H7 (cell line): ENCODE measurements at places on chromosomes 12 and 14.

DNA sequence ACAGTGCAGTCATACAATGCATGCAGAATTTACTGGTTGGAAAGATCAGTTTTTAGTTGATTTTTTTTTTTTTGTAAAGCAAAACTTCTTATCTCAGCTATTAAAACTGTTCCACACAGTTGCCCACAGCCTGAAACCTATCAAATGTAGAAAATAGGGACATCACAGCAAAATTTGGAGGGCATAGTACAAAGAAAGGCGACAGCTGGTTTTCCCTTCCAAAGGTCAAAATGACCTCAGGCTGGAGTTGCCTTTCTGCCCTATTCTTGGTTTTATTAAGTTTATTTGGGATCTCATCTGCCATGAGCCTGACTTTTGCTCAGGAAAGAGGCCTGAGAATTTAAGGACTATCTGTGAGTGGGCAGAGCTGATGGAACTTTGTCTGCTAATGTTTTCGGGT, 28.5 kb downstream of the NOPCHAP1 start:
- no peak for DNase-seq

- no peak for DNase-seq
These were observed 744 bp downstream of the STYX start for GRCh38 chr14:52730709-52731111.

DNA sequence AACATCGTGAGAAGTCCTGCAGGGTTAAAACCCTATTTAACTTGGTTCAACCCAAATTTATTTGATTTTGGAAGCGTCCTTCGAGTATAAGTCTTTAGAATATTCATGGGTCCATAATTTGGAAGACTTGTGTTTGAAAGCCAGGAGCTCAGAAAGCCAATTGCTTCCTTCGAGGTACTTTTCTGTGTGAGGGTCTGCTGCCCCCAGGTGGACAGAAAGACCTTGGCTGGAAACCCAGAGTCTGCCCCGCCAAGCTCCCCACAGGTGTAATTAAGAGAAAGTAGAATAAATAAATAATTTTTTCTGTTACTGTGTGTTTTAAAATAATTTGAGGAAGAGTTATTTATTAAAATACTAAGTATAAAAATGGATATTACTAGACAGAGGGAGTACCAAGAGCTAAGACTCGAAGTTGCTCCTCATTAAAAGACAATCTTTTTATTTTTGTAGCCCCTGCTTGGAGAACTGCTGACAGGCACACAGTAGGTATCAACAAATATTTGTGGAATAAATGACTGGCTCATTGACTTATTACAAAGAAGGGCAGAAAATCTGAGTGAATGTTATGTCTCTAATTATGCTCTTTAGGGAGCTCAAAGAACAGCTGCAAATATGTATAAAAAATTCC, 105.8 kb downstream of the PAH start:
- DNase-seq, result peak; percentile 27

GRCh38 chr12:121753844-121754264, 39.6 kb downstream of the RHOF start:
- no peak for DNase-seq

GRCh38 chr12:131564845-131565244, 146.0 kb upstream of the SFSWAP start:
- no peak for DNase-seq

DNA sequence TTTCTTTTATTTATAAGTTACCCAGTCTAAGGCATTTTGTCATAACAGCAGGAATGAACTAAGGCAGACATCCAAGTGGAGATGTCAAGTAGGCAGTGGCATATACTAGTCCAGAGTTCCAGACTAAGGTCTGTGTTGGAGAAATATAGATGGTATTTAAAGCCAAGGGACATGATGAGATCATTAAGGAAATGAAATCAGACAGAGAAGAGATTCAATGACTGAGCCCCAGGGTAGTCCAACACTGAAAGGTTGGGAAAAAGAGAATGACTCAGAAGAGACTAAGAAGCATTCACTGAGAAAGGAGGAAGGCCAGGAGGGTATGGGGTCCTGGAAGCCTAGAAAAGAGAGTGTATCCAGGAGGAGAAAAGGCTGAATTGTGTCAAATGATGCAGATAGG, 442.2 kb upstream of the CCDC196 start:
- DNase-seq, result no peak

- DNase-seq, result peak; percentile 63
These were observed 239.7 kb downstream of the SLC41A2 start for GRCh38 chr12:104718304-104718929.

DNA sequence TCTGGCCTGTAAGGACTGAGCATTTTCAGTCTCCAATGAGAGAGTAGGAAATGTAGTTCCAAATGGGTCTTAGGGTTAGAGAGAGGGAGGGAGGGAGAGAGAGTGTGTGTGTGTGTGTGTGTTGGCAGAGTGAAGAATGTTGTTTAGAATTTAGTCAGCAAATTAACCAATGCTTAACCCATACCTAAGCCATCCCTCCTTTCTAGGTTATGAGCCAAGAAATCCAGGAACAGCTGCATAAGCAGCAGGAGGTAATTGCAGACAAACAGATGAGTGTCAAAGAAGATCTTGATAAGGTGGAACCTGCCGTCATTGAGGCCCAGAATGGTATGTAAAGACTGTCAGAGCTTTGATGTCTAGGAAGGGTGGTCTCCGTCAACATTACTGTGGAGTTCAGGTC, 56.9 kb downstream of the HSP90AA1 start:
- no peak for DNase-seq

GRCh38 chr12:49533331-49533730, 5.5 kb upstream of the KCNH3 start:
- DNase-seq, result no peak

DNA sequence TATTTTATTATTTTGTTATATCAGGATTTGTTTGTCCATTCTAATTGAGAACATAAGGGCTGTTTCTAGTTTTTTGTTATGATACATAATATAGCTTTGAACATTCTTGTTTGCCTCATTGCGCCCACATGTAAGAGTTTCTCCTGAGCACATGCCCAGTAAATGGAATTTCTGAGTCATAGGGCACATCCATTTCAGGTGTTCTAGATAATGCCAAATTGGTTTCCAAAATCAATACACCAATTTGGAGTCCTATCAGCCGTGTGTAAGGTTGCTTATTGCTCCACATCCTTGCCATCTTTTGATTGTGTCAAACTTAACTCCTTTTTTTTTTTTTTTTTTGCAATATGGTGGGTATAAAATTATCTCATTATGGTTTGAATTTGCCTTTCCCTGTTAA, 97.9 kb upstream of the RESF1 start:
- no peak for DNase-seq

DNA sequence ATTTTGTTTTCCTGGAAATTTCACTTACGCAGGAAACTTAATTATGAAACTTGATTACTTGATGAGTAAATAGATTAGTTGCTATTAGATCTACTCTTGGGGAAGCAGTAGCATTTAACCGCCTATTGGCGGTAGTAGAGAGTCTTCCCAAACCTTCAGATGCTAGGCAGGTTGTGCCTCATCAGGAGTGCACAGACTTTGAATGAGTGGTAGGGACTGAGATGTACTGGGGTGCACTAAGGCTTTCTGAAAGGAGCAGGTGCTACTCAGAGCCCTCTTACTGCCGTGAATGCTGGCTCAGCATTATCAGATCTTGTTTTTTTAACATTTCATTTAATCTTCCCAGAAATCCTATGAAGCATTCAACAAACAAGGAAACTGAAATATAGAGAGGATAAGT, 7.7 kb downstream of the GATC start:
- peak; percentile 74 for DNase-seq

DNA sequence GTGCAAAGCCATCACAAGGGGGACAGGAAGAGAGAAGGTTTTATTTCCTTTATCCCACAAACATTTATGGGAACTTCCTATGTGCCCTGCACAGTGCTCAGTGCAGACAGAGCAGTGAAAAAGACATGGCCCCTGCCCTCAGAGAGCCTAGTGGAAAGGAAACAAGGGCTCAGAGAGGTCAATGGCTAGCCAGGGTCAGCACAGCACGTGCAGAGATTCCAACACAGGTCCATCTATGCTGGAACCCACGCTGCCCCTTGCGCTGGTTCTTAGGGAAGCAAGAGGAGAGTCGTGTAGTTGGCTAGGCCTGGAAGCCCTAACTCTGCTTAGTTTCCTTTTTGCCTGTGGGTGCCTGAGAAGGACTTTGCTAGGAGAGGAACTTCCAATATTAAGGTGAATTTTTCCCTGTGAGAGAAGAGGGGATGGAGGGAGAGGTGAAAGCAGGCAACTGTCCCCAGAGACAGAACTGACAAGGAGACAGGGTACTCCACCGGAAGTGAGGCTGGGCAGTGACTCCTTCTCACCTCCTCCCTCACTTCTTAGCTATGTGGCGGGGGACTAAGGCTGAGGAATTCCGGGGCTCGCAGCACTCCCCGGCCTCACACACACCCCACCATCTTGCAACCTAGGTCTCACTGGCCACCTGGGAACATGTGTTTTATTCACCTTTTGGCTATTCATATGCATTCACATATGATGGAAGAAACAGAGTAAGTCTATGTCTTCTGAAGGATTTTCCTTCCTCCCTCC, 12.1 kb upstream of the GPX2 start:
- DNase-seq, result peak; percentile 20

DNA sequence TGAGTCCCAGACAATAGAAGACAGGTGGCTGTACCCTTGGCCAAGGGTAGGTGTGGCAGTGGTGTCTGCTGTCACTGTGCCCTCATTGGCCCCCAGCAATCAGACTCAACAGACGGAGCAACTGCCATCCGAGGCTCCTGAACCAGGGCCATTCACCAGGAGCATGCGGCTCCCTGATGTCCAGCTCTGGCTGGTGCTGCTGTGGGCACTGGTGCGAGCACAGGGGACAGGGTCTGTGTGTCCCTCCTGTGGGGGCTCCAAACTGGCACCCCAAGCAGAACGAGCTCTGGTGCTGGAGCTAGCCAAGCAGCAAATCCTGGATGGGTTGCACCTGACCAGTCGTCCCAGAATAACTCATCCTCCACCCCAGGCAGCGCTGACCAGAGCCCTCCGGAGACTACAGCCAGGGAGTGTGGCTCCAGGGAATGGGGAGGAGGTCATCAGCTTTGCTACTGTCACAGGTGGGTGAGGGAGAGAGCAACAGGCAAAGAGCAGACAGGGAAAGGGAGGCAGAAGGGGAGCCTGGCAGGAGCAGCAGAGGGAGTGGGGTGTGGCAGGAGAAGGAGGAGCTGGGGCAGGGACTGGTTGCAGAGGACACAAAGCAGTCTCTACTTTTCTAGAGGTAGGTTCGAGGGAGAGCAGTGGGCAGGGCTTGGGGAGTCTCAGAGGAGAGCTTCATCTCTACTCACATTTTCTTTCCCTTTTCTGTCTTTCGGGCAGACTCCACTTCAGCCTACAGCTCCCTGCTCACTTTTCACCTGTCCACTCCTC, 452 bp downstream of the INHBE start:
- DNase-seq, result peak; percentile 13

GRCh38 chr14:83251402-83251801, 1717.7 kb upstream of the SEL1L start:
- DNase-seq, result no peak

- no peak for DNase-seq
These were observed 77.8 kb downstream of the DIO2 start for GRCh38 chr14:80133457-80133856.

DNA sequence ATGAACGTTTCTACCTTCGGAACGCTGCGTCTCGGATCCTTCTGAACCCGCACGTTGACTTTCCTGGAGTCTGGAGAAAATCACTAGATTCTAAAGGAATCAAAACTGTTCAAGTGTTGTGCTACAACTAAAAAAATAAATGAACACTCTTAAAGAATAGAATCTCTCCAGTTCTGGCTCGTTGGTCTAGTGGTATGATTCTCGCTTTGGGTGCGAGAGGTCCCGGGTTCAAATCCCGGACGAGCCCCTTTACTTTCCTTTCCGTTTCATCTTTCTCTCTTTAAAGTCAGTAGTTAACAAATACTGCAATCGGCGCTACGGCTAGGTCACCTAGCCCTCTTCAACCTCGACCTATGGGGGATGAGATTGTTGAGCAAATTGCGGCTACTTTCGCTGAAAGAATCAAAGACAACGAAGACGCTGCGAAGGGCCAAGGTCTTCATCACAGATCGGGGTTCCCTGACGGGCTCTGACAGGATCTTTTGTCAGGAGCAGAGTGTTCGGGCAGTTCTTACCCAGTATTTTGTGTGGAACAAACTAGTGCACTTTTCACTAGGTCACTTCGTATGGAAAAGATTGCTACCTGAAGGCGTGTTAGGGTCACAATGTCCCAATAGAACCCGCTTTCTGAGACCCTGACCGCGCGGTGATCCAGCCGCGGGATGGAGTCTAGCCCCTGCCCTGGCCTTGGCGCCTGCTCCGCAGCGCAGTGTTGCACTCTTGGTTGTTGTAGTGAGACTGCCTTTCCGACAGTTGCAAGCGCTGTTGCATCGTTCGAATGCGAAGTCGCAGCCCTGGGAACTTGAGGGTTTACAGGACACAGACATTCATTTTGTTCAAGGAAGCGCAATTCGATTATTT, 8.4 kb downstream of the OR6S1 start:
- DNase-seq, result peak; percentile 84

GRCh38 chr12:117441751-117442150, 80.3 kb upstream of the NOS1 start:
- DNase-seq, result no peak

- peak; percentile 9 for DNase-seq
These were observed 36.8 kb upstream of the G2E3 start for GRCh38 chr14:30521899-30522736.

- DNase-seq, result no peak
These were observed 43.9 kb upstream of the CTDSP2 start for GRCh38 chr12:57890191-57891115.

DNA sequence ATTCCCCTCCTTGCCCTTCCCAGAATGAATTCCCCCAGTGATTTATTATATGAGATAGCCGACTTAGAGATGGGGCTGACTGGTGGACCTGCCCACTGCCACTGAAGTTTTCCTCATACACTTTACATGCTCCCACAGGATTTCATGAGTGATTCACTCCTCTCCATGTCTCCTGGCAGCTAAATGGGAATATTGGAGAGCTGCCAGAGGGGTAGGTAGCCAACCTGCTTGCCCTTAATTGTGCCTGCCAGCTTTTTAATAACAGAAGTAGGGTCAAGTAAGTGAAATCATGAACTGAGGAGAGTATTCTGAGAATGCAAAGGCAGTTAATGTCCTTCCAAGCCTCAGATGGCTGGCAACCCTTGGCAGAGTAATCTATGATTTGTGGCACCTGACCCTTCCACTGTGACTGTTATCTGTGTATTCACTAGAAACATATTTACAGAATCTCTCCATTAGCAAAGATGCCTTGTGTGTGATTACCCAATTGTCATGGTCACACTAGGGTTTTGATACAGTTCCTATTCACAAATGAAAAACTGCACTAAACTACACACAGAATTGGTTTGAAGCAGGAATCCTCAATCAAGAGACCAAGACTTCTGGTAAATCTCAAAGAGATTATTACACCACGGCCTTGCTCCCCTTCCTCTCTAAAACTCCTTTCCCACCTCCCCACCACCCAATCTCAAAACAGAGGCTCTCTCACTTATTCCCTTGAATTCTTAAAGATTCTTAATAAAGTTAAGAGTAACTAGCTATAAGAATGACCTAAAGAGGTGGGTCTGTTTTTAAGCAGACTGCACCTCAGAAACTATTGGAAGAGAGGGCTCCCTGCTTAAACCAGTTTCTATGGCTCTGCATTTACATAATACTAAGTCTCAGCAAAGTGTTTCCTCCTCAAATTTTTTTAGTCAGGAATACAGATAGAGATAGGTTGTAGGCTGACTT, 17.2 kb downstream of the NKX2-1 start:
- DNase-seq, result no peak
